ENCODE measurements at places on chromosomes 3 and 15.
A peak's percentile ranks its signal among the peaks of the same experiment; 100 is the strongest.

DNA sequence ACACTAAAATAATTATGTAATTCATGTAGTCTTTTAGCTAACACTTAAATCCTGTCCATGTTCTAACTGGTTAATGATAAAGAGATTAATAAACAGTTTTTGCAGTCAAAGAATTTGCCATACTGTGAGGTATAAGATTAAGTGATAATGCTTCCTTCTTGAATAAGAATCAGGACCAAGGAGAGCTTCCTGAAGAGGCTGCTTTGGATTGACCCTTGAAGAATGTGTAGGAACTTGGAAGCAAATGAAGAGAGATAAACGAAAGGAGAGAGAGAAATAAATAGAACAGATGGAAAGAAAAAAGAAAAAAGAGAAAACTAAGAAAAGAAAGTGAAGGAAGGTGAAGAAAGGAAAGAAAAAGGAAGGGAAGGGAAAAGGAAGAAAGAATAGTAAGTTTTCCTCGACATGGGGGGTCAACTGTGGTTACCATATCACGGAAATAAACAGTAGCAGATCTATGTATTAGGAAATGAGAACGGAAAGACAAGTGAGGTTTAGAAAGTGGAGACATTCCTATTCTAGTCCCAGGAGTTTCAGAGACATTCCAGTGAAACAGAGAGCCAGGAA lies 539.8 kb downstream of the FGF12 start:
- DNase-seq = no peak

DNA sequence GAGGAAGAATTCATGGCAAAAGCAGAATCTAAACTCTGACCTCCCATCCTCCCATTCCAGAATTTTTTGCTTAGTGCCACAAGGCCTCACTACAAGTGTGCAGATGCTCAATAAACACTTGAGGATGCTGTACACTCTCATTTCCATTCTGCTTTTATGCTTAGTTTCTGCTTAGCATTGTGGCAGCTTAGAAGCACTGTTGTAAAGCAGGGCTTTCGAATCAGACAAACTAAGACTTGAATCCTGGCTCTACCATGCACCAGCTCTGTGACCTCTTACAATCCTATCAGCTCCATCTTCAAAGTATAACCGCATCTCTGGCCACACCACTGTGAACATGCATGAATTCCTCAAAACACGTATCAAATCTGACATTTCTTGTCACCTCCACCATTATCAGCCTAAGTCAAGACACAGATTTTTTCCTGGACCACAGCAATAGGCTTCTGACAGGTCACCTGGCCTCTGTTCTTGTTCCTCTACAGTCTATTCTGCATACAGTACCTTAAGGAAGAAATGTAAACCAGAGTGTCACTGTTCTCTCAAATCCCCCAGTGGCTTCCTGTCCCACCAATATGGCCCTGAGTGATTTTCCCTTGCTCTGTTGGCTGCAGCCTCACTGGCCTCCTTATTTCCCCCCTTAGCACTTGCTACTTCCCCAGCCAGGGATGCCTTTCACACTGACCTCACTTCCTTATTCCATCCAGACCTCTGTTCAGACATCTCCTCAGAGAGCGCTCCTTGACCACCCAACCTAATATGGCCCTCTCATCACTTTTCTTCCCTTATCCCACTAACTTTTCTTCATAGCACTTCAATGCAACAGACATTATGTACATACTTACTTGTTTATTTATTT lies 8.1 kb upstream of the PHC3 start:
- DNase-seq = no peak

DNA sequence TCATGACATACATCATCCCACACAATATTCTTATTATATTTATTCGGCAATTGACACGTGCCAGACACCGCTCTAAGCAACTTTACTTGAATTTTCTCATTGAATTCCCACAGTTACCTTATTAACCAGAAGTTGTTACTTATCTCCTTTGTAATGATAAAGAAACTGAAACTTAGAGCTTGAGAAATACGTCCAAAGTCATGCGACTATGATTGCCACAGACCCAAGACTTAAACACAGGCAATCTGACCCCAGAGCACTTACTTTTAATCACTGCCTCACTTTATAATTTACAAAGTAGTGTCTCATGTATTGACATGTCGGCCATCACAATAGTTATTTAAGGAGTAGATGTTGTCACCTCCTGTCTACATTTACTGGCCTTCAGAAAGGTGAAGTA lies 64.7 kb downstream of the ATP13A4 start:
- no peak for DNase-seq

DNA sequence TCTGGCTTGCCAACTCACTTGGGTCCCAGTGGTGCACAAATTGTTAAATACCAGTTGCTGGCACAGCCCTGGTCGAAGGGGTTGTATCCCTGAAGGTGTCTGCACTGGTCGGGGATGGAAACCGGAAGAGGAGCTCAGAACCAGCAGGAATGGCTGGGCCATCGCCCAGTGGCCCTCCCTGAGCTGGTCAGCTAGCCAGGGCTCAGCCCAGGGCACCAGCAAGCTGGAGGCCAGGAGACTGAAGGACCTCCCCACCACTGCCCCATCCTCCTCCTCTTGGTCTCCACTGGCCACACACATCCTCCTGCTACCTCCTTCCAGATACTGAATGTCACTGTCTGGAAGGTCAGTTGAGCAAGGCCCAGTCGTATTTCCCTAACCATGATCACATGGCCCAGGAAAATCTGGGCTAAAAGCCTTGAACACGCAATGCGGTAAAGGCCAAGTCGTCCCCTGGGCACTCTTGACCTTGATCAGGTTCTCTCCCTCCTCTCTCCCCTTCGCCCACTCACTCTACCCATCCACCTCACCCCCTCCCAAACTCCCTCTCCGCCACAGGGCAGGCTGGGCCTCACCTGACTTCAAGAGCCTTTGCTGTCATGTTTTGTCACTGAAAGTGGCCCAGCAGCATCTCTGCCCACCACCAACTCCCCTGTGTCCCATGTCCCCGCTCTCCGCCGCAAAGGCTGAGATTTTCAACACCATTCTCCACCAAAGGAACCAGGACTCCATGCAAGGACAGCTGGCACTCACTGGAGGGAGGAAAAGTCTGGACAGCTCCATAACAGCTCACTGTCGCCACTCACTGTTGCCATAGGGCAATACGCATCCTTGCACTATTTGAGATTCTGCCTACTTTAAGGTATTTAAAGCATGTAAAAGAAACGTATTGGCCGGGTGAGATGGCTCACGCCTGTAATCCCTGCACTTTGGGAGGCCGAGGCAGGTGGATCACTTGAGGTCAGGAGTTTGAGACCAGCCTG lies 12.1 kb downstream of the ZDHHC19 start:
- no peak for DNase-seq

DNA sequence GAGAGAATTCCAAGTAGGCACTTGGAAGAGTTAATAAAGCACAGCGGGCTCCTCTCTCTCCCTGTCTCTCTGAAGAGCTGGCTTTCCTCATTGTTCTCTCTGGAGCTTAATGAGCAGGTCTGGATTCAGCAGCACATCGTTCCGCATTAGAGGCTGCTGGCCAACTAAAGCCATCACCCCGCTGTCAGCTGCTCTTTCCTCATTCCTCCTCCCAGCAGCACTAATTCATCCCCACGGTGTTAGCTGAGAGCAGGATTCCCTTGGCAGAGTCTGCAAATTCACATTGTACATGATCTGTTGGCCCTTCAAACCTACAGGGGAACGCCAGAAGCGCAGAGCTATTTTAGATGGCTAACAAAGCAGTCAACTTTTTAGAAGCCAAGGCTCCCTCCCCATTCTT lies 44.2 kb downstream of the SGO1 start:
- DNase-seq = no peak

DNA sequence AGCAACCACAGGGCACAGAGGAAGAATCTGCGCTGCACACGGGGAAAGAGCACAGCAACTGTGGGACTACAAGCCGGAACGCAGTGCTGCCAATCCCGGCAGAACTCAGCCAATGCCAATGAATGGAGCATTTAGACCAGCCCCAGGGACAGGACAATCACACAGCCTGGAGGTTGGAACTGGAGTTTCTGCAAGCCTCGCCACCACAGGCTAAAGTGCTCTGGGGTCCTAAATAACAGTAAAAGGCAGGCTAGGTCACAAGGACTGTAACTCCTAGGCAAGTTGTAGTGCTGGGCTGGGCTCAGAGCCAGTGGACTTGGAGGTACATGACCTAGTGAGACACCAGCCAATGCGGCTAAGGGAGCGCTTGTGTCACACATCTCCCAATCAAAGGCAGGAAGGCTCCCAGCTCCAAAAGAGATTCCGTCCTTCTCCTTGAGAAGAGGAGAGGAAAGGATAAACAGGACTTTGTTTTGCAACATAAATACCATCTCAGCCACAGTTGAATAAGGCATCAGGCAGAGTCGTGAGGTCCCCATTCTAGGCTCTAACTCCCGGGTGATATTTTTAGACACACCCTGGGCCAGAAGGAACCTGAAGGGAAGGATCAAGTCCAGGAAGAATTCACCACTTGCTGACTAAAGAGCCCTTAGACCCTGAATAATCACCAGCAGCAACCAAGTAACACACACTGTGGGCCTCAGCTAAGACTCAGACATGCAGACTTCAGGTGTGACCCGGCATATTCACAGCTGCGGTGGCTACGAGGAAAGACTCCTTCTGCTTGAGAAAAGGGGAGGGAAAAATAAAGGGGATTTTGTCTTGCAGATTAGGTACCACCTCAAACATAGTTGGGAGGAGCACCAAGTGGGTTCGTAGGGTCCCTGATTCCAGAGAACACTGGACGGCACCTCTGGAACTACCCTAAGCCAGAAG lies 85.5 kb upstream of the XXYLT1 start:
- DNase-seq = no peak

- DNase-seq = no peak
Observed at GRCh38 chr3:46558184-46559043, 7.7 kb downstream of the LRRC2 start.

DNA sequence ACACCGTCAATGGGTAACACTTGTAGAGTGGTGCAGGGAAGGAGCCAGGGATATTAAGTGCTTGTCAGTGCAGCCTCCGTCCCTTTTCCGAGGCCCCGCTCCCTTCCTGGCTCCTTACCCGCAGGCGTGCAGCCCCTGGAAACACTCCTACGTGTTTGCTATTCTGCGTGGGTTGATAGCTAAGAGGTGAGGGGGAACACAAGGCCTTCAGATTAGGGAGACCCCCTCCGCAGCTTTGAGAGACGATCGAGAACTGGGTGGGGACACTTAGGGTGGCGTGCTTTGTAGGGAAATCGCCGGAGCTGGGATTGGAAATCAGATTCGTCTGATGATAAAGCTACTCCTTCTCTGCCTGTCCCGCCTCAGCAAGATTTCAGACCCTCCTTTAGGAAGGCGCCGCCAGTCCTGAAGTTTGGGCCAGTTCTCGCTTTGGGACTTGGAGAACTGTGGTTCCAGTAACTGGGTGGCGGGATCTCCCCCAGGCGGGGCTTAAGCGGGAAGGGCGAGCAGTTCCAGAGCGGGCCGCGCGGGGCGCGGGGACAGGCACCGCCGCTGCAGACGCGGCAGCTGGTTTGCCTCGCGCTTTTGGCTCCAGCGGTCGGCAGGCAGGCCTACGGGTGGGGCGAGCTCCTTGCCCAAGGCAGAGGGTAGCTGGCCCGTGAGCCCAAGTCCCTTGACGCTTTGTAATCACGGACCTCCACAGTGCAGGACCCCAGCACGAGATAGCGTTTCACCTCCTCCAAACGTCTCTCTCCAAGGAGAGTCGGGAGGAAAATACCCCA lies 8.0 kb upstream of the FAM107A start:
- peak; percentile 19 for DNase-seq

GRCh38 chr15:74823324-74823723 lies 3.1 kb upstream of the CPLX3 start:
- no peak for DNase-seq

- no peak for DNase-seq
Observed at GRCh38 chr3:46923559-46924350, 46.2 kb downstream of the PTH1R start.

DNA sequence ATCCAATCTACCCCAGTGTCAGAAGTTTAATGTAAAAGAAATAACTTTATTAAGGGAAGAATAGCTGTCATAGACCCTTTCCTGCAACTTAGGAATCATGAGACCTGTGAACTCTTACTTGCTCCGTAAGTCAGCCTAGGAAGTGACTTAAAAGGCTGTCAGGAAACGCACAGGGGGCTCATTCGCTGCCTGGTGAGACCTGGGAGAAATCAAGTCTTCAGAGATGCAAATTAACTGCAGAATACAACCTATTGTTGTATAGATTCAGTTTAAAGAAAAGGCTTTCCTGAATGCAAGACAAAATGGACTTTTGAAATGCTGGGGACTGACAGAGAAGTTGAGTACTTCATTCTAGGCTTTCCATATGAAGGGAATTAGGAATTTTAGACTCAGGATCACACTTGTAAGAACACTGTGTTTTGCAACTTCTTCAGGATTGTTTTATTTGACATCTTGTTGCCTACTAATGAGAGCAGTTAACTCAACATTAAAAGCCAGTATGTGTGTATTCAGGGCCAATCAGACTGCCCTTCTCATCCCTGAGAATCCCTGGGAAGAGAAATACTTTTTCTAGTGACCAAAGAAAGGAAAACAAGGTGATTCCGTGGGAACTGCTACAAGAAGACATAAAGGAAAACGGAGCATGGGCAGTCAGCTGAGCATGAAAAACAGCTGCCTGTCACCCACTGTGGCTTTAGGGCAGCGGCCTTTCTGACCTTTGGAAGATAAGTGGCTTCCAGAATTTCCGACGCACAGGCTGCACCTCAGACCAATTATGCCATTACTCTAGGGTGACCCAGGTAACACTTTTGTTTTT lies 18.5 kb upstream of the DPPA4 start:
- no peak for DNase-seq

DNA sequence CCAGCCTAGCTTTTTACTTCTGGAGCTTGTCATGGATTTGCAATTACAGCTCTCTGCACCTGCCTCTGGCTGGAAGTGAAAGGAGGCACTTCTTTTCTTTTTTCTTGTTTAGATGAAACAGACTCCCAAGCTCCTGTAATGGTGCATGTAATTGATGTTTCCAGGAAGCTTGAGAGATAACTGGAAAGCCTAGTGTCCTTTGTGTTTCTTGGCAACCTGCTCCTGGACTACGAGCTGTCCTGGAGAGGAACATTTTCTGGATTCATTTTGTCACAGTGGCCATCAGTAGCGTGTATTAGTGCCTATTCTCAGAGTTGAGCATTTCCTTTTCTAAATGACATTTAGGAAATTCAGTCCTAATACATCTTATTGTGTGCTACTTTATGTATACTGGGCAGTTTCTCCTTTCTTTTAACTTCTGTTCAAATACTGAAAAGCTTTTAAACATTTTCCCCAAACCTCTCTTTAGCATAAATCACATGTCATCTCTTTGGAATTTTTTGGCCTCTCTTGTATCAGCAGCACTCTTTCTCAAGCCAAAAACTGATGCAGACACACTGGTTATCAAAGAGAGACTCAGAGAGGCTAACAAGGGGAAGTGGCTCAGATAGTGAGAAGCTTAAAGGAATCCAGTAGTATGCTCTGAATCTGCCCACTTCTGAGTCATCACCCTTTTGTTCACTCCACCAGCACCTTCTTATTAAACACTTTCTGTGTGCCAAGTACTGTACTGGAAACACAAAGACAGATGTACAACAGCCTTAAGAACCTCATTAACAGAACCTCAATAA lies 62.6 kb upstream of the SLC2A2 start:
- DNase-seq = no peak

DNA sequence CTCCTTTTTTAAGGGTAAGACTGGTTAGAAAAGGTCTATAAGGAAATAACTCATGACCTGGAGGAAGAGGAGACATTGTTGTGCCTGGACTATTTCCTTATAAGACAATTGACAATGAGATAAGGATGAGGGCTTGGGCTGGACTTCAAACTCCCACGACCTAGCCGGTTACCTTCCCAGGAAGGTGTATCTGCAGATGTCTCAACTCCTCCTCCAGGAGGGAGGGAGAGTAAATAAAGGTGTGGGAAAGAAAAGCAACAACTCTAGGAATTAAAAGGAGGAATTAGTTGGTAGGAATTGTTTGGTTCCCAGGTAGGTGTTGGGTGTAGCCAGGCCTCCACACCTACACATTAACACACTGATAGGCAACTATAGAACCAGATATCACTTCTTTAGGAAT lies 97.8 kb upstream of the TBL1XR1 start:
- no peak for DNase-seq
